ENCODE measurements at places on chromosomes 2 and 18.

- no peak for DNase-seq
These were observed 315.6 kb downstream of the LPIN1 start for GRCh38 chr2:12062053-12062395.

- no peak for DNase-seq
These were observed 633.4 kb upstream of the TMEFF2 start for GRCh38 chr2:192828175-192828574.

GRCh38 chr2:179255129-179255528, 9.5 kb downstream of the SESTD1 start:
- no peak for DNase-seq

DNA sequence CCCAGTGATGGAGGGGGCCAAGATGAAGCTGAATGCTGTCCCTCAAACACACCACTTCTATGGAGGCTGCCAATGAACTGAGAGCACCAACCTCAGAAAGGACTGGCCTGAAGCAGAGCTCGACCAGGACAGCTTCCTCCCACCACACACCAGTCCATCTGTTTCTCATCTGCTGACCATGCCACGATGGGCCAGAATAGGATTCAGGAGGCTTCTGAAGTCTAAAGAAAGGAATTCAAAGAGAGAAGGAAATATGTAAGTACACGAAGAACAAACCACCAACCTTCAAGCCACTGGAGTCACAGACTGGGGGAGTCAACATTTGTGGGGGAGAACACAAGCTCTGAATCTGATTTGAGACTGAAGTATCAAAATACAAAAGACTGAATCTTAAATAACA, 157.6 kb upstream of the CCDC68 start:
- DNase-seq, result no peak
